ENCODE measurements at places on chromosomes 1 and 21.

GRCh38 chr21:45064618-45065399, 9.6 kb upstream of the ADARB1 start:
- no peak for DNase-seq

DNA sequence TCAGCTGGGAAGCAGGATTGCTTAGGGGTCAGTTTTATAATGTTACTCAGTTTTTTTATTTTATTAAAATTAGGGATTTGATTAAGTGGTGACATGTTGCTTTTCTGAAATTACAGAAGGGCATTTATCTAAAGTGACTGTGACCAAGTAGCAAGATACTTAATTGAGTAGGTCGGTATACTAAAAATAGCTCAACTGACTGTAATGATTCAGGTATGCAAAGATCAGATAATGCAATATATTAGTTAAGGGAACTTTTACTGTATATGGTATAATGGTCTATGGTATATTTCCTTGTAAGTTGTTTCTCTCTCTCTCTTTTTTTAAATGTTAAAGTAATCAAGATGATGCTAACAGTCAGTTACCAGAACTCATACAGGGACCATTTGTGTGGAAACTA, 26.2 kb downstream of the RLF start:
- no peak for DNase-seq

DNA sequence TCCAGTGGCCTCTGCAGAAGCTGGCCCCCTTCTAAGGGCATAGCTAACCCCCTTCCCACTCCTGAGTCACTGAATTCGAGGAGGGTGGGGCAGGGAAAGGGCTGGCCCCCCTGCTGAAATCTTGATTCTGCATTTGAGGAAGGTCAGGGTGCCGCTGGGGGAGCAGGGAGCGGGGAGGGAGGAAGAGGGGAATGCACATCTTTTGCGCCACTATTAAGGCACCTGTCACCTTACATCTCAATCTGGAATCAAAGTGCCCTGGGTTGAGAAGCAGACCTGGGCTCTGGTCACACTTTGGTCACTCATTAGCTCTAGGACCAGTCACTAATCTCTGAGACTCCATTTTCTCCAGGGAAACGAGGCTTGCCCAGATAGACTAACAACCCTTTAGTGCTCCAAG, 62.0 kb downstream of the TOR1AIP2 start:
- no peak for DNase-seq

DNA sequence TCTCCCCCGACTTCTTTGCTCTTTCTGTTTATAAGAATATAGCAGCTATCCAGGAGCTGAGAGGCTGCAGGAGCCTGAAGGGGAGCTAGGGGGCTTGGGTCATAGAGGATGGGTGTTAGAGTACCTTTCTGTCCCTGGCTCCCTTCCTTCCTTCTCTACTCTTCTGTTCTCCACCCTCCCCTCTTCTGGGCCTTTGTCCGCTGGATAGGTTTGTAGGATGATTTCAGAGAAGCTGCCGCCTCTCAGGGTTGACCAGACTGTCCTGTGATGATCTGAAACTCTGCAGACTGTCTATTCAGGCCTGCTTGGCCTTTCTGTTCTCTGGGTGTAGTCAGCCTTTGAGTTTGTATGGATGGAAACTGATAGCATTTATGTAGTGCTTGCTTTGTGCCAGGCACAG, 26.3 kb downstream of the PPFIA4 start:
- DNase-seq, result no peak

DNA sequence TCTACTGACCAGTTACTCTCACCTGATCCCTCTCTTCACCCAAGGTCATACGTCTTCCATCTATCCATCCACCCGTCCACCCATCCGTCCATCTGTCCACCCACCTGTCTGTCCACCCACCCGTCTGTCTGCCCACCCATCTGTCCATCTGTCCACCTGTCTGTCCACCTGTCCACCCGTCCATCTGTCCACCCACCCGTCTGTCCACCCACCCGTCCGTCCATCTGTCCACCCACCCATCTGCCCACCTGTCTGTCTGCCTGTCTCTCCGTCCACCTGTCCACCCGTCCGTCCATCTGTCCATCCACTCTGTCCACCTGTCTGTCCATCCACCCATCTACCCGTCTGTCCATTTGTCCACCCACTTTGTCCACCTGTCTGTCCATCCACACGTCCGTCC, 11.8 kb upstream of the KIF26B start:
- DNase-seq, result no peak

- no peak for DNase-seq
Measured at GRCh38 chr1:12521096-12521495, 96.9 kb downstream of the DHRS3 start.

DNA sequence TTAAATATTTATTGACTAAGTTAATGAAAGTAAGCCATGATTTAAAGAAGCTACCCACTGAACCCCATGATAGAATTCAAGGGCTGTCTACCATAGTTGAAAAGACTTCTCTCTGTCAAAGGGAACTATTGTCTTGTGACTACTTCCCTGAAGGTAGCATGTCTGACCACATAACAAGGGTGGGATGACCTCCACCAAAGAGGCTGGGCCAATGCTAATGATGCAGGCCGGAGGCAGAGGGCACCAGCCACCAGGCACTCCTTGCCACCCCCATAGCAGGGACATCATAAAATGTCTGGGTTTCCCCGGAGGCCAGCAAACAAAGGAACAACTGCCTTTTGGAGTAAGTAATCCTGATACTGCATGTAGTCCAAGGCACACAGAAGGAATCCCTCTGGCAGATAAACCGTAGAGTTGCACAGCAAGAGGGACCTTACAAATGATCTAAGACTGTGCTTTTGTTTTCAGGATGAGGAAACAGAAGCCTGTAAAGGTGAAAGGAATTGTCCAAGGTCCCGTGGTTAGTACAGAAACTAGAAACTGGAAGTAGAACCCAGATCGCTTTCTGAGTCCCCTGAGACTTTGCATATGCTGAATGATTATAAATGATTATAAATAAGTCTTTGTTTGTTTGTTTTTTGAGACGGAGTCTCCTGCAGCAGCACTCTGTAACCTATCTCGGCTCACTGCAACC, 33.5 kb upstream of the ITPKB start:
- DNase-seq, result no peak

GRCh38 chr1:3377166-3377565, 77.3 kb upstream of the ARHGEF16 start:
- DNase-seq, result no peak

DNA sequence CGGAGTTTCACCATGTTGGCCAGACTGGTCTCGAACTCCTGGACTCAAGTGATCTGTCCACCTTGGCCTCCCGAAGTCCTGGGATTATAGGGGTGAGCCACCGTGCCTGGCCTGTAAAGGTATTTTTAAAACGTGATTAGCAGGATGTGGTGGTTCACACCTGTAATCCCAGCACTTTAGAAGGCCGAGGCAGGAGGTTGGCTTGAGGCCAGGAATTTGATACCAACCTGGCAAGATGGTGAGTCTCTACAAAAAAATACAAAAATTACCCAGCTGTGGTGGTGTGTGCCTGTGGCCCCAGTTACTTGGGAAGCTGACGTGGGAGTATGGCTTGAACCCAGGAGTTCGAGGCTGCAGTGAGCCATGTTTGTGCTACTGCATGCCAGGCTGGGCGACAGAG, 43.3 kb upstream of the SOD1 start:
- no peak for DNase-seq

- DNase-seq, result no peak
Measured at GRCh38 chr1:237411621-237412020, 369.6 kb downstream of the RYR2 start.

DNA sequence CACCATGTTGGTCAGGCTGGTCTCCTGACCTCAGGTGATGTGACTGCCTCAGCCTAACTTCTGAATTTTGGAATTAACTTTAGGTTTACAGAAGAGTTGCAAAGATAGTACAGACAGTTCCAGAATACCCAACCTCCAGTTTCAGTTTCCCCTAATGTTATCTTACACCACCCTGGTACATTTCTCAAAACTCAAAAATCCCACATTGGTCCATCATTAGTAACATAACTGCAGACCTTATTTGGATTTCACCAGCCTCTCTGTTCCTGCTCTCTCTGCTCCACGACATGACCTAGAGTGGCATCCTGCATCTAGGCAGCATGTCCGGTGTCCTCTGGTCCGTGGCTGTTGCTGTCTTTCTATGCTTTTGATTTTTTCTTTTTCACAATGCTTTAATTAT, 5.0 kb upstream of the ZC3H12A start:
- DNase-seq, result no peak

DNA sequence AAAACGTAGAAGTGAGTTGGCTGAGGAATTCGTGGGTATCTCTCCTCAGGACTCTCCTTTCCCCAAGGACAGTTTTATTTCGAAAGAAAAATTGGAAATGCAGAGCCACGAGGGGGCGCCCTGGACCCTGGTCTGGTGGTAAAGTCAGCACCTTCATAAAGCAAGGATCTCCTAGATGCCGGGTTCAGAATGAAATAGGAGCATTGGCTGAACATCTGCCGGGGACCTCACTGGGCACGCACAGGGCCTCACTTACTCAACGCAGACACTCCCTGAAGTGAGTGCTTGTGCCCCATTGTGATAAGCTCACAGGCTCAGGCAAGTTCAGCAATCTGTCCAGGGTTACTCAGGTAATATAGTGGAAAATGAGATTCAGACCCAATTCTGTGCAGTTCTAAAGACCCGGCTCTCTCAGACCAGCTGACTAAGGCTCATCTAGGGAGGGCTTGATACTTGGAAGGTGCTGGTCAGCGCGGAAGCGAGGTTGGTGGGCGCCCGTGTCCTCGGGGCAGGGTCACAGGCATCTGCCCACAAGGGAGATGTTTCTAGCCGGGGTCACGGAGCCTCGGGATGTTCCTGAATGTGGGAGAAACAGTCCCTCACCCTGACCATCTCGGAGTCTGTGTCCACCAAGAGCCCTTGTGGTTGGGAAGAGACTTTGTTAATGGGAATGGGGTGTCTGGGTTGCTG, 55.7 kb upstream of the ETV3 start:
- DNase-seq, result peak; percentile 12

GRCh38 chr1:113031171-113031933, 41.6 kb upstream of the LRIG2 start:
- no peak for DNase-seq

- no peak for DNase-seq
Measured at GRCh38 chr1:86775395-86775794, 71.0 kb downstream of the SH3GLB1 start.

GRCh38 chr1:10302416-10302815, 92.0 kb downstream of the KIF1B start:
- DNase-seq, result no peak

GRCh38 chr1:110671361-110671760, 3.4 kb downstream of the KCNA3 start:
- no peak for DNase-seq

- peak; percentile 50 for DNase-seq
Measured at GRCh38 chr1:43454270-43455011, 710 bp upstream of the HYI start.

GRCh38 chr1:187655104-187655503, 826.4 kb downstream of the PLA2G4A start:
- no peak for DNase-seq

DNA sequence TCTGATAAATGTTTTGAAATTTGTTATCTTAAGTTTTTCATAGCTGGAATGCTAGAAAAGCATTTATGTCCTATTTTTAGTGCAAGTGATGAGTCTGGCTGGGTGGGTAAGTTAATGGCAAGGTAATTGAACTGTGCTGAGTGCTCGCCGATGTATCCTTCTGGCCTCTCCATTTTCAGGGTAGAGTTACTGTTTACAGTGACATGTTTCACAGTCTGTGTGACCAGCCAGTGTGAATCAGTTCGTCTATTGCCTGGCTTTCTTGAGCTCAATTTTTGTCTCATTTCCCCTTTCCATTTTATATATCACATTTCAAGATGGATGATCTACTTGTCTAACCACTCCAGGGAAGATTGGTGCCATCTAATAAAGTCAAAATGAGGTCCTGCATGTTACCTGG, 44.1 kb downstream of the ITSN1 start:
- DNase-seq, result no peak

DNA sequence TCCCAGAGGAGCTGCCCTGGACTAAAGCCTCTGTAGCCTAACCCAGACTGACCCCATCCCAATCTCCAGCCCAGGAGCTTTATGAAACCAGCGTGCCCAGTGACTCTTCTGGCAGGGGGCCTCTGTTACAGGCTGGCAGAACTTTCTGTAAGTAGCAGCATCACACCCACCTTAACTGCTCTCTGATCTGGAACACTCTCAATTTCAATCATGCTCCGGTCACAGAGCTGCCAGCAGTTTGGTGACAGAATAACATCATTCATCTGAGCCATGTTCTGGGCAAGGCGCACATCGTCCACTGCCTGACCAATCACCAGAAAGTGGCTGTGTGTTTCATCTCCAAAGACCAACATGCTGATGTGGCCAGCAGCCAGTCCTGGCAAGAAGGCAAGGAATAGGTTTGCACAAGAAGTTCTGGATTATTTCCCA, 14.7 kb downstream of the ADCY10 start:
- DNase-seq, result no peak

GRCh38 chr21:16302851-16303282, 573.1 kb downstream of the USP25 start:
- DNase-seq, result no peak

DNA sequence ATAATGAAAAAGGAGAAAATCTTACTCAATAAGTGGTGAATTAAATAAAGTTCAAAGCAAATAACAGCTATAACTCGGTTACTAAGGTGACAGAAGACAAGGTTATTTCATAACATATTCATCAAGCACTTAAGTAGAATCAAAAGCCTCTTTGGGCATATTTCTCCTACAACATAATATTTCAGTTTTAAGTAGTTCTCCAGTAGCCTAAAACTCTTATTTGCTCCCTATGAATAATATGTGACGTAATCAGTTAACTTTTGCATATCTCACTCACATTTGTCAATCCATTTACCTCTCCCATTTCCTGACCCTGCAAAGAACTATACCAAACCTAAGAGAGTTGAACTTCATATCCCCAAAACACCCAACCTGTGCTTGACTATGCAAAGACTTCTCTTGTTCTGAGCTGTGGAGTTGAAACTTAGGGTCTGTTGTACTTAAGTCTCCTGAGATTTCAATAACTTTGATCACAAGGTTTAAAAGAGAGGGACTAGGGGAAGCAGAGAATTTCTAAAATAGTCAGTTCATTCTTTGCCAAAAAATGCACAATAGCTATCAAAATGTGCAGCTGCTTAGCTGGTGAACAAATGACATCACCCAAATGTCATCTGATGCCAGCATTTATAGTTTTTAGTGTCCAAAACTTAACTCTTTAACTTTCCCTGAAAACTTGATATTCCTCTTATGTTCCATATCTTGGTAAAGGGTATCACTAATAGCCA, 37.2 kb downstream of the TTLL7 start:
- DNase-seq, result no peak

DNA sequence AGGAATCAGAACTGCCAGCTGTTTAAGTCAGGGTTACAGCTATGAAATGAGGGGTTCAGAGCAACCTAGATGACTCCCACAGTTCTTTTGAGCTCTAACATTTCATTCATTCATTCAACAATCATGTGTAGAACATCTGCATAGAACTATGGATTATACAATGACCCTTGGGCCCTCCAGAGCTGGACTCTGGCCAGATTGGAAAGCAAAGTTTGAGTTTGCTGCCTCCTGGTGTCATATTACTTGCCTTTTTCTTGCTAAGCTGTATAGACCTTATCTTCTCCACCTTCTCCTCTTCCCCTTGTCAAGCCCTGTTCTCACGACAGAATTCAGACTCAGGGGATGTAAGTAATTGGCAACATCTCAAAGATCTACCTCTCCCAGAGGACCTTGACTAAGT, 4.0 kb downstream of the CASQ2 start:
- no peak for DNase-seq

GRCh38 chr1:56639211-56639610, 5.9 kb upstream of the PRKAA2 start:
- no peak for DNase-seq

- peak; percentile 6 for DNase-seq
Measured at GRCh38 chr21:40200946-40201345, 333.7 kb downstream of the PCP4 start.

Data from fibroblast of skin of left biceps (primary cell).